ENCODE measurements at places on chromosomes 16 and 17. TPM values are rescaled to one million over a fixed set of nuclear protein-coding genes. Genes with fewer than 3 reads are reported as not detected.

- DNase-seq, result no peak
Measured at GRCh38 chr17:35376245-35376644, 2.8 kb upstream of the SLFN11 start.

GRCh38 chr17:45768000-45768399 lies 16.1 kb upstream of the CRHR1 start:
- no peak for DNase-seq

DNA sequence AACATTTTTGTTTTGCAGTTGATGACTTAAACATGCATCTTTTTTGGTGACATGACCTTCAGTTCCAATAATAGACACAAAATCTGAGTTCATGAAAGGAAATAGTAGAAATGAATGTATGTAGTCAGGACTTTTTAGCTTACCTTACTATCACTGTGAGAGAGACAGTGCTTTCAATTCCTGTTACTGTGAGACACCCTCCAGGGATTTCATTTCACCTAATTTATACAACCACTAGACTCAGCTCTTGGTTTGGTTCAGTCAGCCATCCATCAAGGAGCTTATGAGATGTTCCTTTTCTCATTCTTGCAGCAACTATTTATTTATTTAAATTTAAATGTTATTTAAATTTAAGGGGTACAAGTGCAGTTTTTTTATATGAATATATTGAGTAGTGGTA lies 77.9 kb downstream of the MAP2K4 start:
- no peak for DNase-seq

DNA sequence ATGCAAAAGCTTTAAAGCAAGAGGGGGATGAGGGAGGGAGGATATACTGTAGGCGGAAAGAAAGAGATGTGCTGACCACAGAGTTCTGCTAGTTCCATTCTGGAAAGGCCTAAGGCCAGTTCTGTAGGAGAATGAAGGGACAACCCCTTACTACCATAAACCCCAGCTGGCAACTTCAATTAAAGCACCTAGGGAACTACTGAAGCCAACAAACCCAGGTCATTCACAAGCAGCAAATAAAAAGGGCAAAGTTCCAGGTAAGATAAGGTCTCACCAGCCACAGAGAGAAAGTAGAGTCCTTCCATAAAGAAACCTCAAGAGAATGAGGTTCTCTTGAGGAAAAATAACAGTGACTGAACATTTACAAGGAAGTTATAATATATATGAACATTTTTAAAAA lies 12.8 kb downstream of the TERF2 start:
- no peak for DNase-seq

DNA sequence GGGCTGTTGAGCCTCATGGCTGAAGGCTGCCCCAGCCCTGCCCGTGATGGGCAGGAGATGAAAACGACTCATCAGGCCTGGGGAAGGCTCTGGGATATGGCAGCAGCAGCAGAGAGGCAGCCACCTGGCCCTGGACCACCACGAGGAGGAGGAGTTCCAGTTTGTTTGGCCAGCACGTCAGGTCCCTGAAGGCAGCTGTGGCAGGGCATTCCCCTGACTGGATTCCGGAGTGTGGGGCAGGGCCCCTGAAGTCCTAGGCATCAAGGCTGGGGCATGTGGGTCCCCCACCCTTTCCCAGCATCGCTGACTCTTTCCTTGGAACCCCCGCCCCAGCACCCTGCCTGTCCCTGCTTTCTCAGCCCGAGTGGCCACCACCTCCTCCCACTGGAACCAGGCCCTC lies 197.4 kb downstream of the ZNF423 start:
- DNase-seq, result no peak

- no peak for DNase-seq
Measured at GRCh38 chr16:85927959-85928358, 29.0 kb downstream of the IRF8 start.

- DNase-seq, result no peak
Measured at GRCh38 chr16:27408602-27409031, 6.6 kb downstream of the IL21R start.

DNA sequence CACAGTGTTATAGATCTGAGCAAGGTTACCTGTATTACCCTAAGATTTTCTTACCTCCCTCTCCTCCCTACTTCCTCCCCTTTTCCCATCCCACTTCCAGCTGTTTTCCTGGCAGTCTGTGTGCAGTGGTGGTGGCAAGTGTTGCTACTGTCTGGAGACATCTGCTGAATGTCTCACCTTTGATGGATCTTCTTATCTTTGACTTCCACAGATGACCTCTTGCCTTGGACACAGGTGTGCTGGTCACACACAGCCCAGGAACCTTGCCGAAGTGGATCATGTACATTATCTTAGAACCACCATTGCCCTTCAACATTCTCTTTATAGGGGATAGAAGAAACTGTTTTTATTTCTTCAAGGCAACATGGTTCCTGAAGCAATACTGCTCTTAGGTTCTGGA lies 245.1 kb downstream of the UTP18 start:
- DNase-seq, result no peak

DNA sequence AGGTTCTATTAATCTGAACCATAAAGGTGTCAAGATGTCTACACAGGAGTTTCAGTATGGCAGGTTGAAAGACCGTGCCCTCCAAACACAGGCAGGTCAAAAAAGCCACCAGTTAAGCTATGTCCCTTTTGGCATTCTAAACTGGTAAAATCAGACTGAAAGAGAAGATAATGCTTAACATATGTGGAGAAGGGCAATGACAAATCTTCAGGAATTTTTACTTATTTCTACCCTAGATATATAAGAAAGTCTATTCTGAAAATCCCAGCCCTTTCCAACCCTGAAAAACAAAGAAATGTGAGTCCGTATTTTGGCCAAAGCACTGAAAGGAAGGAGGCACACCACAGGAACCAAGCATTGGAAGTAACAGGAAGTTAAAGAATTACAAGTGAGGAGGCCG lies 16.5 kb downstream of the AP1G1 start:
- DNase-seq, result no peak

DNA sequence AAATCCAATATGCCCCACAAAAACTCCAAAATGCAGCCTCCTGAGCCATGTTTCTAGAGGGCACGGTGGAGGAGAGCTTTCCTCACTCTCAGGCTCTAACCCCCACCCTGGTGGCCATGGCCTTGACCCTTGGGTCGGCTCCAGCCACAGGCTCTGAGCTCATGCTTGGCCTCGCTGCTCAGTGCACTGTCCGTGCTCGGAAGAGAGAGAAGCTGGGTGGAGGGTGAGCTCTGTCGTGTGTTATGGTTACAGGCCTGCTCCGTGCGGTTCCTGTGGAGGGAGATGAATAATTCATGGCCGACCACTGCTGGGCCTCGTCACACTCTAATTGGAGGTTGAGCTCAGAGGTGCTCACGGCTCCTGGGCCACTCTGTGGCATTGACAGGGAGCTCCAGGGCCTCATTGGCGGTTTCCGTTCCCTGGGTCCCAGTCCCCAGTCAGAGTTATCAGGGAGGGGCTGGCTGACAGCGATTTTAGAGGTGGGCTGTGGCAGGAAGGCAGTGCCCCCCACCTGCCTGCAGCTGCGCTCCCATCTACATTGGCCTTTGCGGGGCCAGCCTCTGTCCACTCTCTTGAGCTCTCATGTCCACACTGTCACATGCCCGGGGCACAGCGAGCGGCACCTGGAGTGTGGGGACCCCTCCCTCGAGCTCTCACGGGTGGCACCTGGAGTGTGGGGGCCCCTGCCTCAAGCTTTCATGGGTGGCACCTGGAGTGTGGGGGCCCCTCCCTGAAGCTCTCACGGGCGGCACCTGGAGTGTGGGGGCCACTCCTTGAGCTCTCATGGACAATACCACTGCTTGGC lies 24.9 kb downstream of the ACSF3 start:
- DNase-seq, result no peak

DNA sequence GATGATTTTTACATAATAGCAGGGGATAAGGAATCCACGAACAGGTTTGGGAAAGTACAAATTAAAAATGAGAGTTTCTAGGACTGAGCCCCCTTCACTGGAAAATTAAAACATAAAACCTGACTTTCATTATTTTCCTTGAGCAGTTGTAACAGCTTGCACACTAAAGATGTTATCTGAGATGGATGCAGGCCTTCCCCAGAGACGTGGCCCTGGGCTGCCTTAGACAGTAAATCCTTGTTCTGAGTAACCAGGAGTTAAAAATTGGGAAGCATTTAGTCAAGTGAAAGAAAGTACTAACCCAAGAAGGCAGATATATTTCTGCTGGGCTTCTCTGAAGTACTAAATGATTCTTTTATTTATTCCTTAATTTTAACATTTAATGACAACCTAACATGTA lies 432.2 kb upstream of the KIF2B start:
- DNase-seq, result no peak

- no peak for DNase-seq
Measured at GRCh38 chr16:2498531-2499253, 15.1 kb upstream of the ATP6V0C start.

GRCh38 chr17:77375917-77376651 lies 235.3 kb downstream of the SEC14L1 start:
- DNase-seq, result no peak

DNA sequence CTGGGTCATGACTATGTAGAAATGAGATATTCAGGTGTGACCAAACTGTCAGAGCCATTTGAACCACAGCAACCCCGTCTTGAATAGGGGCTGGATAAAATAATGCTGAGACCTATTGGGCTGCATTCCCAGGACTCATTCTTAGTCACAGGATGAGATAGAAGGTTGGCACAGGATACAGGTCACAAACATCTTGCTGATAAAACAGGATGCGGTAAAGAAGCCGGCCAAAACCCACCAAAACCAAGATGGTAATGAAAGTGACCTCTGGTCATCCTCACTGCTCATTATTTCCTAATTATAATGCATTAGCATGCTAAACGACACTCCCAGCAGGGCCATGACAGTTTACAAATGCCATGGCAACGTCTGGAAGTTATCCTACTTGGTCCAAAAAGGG lies 545.5 kb downstream of the TMEM114 start:
- DNase-seq, result no peak

- peak; percentile 66 for DNase-seq
Measured at GRCh38 chr17:77444628-77444983, 303.8 kb downstream of the SEC14L1 start.

GRCh38 chr16:67372664-67373063 lies 20.6 kb downstream of the TPPP3 start:
- DNase-seq, result no peak

GRCh38 chr16:28145796-28146195 lies 66.0 kb downstream of the XPO6 start:
- DNase-seq, result no peak

- DNase-seq, result peak; percentile 14
Measured at GRCh38 chr17:17090642-17091103, 48.4 kb downstream of the MPRIP start.

DNA sequence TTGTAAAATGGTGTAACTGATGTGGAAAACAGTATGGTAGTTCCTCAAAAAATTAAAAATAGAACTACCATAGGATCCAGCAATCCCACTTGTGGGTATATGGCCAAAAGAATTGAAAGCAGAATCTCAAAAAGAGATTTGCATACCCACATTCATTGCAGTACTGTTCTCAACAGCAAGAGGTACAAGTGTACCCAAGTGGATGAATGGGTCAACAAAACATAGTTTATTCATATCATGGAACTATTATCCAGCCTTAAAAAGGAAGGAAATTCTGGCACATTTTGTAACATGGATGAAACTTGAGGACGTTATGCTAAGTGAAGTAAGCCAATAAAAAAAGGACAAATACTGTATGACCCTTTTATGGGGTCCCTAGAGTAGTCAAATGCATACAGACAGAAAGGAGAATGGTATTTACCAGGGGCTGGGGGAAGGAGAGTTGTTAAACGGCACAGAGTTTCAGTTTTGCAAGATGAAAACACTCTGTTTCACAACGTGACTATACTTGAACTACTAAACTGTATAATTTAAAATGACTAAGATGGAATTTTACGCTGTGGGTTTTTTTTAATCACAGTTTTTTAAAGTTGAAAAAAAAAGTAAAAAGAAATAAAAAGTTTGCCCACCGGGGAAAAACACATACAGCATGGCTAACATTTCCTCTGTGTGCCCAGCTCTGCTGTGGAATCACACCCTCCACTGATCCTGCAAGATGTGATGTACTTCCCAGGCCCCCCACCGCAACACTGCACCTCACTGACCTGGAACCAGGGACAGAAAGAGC lies 6.1 kb downstream of the TVP23A start:
- DNase-seq, result no peak

DNA sequence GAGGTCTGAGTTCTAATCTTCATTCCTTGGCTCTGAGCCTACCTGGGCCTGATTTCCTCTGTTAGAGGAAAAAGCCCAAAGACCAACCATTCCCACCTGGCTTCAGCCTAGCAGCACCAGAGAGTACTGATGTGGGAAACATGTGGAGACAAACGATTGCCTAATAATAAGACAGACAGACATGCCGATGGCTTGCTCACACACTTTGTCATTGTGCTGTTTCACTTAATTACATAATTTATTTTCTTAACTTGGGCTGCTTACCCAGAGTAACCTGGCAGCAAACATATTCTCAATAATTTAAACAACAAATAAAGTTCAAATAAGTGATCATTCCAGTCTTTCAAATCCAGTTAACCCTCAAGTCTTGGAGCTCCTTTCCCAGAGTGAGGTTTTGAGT lies 83.4 kb downstream of the MAF start:
- DNase-seq, result no peak

- no peak for DNase-seq
Measured at GRCh38 chr17:68565661-68566441, 35.3 kb downstream of the FAM20A start.

DNA sequence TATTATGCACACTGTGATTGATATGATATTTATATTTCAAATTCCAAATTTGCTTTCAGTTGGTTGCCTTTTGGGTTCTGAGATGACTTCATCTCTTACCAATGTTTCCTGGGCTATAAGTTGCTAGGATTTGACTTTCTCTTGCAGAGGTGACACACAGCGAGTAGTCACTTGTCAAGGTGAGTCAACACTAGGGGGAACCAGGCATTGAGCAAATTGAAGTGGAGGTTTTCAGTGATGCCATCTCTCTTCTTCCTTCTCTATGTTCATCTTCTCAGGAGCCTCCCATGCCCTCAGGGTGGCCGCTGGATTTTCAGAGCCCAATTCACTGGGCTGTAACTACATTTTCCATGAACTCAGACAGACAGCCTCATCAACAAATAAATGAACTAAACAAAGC lies 6.0 kb upstream of the CPD start:
- DNase-seq, result no peak

DNA sequence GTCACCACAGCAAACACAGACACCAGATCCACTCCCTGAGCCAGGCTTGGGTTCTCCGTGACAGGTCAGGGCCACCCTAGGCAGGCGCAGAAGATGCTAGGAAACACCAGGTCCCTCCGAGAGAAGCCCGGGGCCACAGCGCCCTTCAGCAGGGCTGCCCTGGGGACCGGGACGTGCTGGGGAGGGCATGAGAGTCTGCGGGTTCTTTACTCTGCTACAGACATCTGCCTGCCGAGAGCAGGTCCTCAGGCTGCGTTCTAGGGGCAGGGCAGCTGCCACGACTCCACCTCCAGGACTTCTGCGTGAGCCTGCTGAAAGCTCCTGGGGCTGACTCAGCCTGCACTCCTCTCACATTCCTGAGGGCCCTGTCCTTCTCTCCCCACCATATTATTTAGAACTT lies 11.4 kb downstream of the MYLK3 start:
- DNase-seq, result no peak

GRCh38 chr16:67982011-67982696 lies 1.9 kb upstream of the DPEP3 start:
- DNase-seq, result no peak

Gene NTHL1
- total RNA-seq, result 5.7 TPM

Gene AXIN1
- 10.9 TPM for total RNA-seq

Gene RNF112
- 6.8 TPM for total RNA-seq

Gene KRT14
- total RNA-seq, result 0.41 TPM

Gene LRRC37A
- 2.4 TPM for total RNA-seq

Gene GPR142
- total RNA-seq, result 0.15 TPM

Gene HOXB7
- total RNA-seq, result 0.44 TPM

Gene SEPTIN1
- 3.4 TPM for total RNA-seq

Gene CISD3
- 51.1 TPM for total RNA-seq

Gene PLLP
- 5.0 TPM for total RNA-seq

Gene CCR7
- 0.29 TPM for total RNA-seq

Gene KCNH4
- total RNA-seq, result 0.21 TPM
